CD4-positive, alpha-beta memory T cell (primary cell): ENCODE measurements at places on chromosomes 2 and 18.

GRCh38 chr2:3626812-3627499 is 31.0 kb upstream of the ALLC start:
- DNase-seq, result no peak

DNA sequence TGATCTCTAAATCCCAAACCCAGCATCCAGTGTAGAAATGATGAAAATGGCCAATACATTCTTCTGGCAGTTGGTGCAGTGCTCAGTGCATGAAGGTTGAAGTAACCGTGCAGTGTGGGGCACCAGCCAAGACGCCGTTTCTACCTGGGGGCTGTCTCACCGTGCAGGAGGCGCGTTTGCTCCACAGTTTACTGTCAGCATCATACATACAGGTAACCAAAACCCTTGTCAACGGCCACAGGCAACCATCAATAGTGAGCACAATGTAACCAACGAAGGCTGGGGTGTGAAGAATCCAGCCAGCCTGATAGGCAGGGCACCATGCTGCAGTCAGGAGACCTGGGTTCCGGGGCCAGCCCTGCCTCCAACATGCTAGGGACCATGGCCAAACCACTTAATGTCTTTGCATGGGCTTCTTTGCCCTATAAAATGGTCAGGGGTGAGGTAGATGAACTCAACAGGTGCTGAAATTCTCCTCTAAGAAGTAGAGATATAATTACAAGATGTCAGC is 127.5 kb upstream of the ID2 start:
- DNase-seq, result no peak

DNA sequence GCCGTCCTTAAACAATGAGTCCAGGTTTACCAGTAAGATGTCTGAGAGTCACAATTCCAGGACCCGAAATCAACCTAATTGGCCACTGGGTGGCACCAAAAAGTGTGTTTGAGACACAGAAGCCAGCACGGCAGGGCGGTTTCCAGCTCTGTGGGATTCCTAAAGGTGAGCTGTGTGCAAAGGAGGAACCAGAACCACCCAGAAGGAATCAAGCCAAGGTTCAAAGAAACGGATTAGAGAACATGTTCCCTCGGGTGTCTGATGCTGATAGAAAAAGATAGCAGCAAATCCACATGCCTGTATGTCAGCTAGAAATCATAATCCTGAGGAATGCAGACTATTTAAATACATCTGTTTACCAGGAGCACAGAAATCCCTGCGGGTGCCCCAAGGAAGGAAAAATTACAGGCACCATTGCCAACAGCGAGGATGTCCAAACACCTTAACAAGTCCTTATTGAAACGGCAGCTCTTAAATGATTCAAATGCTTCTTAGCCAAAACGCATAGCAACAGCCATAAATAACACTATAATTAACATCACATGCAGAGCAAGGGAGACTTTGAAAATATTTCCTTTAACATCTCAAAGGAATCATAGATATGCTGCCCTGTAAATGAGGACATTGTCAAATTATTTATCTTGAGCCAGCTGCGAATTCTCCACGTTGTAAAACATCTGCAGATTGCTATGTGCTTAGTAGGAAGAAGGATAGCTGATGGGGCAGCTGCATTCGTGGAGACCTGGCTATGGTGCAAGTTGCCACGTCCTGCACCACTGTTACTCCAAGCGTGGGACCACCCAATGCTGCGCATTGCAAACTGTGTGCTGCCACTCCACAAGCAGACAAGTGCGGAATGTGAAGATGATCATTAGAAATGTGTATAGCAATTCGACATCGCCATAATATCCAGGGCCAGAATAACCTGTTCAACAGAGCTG is 318.7 kb upstream of the NCKAP5 start:
- DNase-seq, result peak; percentile 43

- DNase-seq, result no peak
Observed at GRCh38 chr2:2320486-2321199, 10.4 kb downstream of the MYT1L start.

GRCh38 chr2:195559431-195559914 is 97.6 kb upstream of the SLC39A10 start:
- DNase-seq, result peak; percentile 90

GRCh38 chr2:88845772-88846661 is 154.5 kb downstream of the RPIA start:
- no peak for DNase-seq

DNA sequence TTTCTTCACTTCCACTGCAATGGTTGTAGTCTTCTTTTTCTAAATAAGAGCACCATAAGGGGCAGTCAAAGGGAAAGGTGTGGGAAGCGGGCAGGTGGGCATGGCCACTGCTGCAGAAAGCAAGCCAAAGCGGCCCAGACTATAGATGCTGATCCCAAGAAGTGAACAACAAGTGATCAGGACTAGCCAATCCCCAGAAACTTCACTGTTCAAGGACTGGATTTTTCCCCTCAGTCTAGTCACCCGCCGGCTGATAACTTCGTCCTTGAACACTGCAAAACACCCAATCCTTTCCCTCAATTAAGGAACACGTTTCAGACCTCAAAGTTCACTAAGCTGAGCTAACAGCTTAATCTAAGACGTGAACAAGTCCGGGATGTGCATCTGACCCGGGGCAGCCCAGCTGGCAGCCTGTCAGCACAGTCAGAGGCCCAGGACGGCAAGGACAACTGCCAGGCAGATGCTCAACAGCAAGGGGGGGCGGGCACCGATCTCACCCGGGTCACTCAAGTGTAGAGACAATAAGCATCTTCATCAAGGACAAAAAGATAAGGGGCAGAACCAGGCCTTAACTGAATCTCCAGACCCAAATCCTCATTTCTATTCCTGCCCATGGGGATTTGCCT is 59.8 kb downstream of the HDLBP start:
- no peak for DNase-seq

DNA sequence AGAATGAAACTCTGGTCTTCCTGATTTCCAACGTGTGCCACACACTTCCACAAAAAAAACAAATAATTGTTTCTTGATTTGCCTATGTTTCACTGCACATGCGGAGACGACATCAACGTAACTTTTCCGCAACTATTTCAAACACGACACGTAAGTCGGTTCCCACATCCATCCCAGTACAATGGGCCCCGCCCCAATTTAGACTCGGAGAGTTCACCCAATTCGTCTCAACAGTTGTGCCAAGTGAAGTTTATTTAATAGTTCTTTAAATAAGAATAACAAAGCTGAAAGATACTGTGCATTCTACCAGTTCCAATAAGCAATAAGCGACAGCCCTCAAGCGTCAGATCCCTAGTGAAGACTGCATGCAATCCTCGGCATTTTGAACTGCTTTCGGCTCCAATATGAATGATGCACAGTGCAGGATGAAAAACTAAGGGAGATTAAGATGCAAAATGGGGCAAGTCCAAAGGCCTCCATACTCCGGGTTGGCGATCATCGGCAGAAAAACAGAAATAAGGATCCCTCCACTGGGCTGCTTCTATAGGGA is 664 bp downstream of the CCT4 start:
- DNase-seq, result no peak

GRCh38 chr2:234463626-234464290 is 33.1 kb downstream of the ARL4C start:
- DNase-seq, result peak; percentile 86

DNA sequence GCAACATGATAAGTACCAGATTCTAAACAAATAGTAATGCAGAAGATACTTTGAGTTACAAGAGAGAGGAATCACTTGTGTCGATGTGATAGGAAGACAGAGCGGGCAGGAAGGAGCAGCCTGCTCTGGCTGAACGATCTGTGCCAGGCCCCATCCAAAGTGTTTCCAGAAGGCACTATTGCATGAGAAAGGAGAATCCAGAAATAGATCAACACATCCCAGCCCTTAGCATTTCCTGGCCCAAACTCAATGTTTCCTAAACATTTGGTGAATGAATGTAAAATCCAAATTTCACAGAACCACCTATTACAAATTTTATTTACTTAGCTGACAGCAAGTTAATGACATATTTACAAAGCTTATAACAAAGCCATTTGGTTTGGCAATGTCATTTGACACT is 257.2 kb downstream of the TXNL1 start:
- no peak for DNase-seq

- no peak for DNase-seq
Observed at GRCh38 chr2:46394649-46395510, 84.5 kb upstream of the TMEM247 start.

- DNase-seq, result peak; percentile 42
Observed at GRCh38 chr18:63157293-63158011, 162.1 kb downstream of the BCL2 start.

DNA sequence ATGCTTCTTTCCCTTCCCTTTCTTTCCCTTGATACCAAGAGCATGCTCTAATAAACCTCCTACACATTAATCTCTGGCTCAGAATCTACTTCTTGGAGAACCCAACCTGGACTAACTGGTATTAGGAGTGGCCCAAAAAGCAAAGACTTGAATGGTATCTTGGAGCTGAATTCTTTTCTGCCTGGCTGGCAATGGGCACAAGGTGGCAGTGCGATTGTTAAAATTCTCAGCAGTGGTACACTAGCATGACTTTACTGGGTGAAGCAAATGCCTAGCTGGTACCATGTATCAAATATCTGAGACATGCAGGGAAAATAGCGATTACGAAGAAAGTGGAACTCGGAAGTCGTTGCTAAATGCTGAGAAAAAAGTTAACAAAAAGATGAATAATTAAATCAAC is 376.1 kb downstream of the XIRP2 start:
- no peak for DNase-seq

- DNase-seq, result no peak
Observed at GRCh38 chr2:180572346-180572745, 408.1 kb upstream of the UBE2E3 start.

GRCh38 chr2:100254646-100255210 is 67.6 kb downstream of the LONRF2 start:
- no peak for DNase-seq

GRCh38 chr2:42567806-42568400 is 529 bp upstream of the MTA3 start:
- DNase-seq, result no peak

GRCh38 chr18:45671321-45671720 is 52.7 kb upstream of the SLC14A1 start:
- no peak for DNase-seq

- DNase-seq, result peak; percentile 73
Observed at GRCh38 chr2:47905386-47906156, 727 bp downstream of the FBXO11 start.

DNA sequence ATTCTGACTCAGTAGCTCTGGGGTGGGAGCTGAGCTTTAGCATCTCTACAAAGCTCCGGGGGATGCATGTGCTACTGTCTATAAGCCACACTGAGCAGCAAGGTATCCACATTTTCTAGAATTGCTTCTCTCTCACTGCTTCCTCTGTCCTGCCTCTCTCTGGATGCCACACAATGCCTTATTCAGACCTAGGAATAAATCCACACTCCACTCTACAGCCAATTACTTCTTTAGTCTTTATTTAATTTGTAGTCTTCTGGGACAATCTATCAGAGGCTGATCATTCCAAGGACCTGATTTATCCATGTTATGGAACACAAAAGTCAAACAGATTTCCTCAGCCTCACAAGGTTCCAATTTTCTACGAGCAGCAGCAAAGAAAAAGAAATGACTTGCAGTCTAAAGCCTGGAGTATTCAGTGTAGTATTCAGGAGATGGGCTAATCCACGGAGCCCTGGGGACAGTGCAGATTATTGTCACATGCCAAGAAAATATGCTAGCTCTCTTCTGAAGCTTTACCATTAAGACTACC is 4.4 kb downstream of the BCL2 start:
- no peak for DNase-seq

- no peak for DNase-seq
Observed at GRCh38 chr18:54612237-54612636, 21.2 kb downstream of the DYNAP start.

DNA sequence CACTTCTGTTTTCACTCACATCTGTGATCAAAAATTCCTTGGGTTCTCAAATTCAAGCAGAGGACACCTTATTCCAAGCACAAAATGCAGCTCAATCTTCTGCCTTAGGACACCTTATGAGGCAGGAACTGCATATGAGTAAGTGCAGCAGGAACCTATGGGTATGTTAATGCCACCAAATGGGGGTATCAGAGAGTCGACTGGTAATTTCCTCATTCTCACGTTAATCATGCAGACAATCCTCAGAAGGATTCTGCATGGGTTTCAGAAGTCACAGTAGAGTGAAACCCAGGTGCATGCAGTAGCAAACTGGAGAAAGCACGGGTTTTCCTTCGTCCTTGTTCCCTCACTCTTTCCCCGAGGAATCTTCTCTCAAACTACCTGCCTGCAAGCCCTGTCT is 452.8 kb downstream of the CBLN2 start:
- no peak for DNase-seq

- no peak for DNase-seq
Observed at GRCh38 chr2:182542501-182543258, 115.8 kb upstream of the PDE1A start.
